ENCODE measurements at places on chromosomes 1 and 21.

DNA sequence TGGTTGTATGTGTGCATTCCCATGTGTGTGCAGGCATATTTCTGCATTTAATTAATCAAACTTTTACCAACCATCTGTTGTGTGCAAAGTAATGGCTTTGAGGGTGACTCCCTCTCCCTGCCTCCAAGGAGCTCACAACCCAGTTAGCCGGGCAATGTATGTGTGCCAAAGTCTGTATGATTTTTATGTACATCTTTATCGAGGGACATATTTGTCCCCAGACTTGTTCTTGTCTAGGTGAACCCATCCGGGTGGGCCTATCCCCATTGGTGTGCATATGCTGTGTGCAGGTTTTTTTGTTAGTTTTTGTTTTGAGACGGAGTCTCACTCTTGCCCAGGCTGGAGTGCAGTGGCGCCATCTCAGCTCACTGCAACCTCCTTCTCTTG, 1.8 kb downstream of the SYTL1 start:
- DNase-seq = no peak

DNA sequence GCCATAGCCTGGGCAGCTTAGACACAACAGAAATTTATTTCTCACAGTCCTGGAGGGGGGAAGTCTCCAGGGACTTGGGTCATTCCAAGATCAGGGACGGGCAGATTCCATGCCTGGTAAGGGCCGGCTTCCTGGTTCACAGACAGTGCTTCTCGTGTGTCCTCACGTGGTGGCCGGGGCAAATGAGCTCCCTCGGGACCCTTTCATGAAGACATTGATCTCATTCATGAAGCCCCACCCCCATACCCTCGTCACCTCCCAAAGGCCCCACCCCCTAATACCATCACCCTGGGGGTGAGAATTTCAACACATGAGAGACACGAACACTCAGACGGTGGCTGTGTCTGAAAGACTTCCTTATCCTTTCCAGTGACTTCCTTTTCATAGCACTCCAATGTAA, 51.5 kb downstream of the ACOT7 start:
- no peak for DNase-seq

DNA sequence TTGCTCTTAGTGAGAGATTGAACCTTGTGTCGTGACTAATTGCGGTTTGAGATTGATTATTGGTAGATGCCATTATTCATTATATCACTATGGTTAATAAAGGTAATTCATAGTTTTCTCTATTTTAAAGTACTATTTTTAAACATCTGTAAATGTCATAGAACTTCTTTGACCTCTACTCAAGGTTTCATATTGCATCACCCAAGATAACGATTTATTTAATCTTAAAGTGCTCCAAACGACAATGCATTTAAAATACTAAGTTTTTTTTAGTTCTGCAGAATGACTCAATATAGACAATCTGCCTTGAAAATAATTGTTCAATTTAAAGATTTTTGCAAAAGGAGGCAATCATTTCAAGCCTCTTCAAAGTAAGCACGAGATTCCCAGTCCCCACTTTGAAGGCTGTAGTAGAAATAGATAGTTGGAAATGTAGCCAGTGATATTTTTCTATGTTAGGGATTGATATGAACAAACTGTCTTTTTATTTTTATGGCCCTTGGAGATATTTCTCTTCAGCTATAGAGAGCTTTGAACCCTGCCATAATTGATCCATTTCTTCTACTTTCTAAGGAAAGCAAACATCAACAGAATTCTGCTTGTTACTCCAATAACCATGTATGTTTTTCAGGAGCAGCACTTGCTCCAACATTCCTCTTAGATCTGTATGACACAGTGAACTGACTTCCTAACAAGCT, 114.2 kb upstream of the PALMD start:
- no peak for DNase-seq

- no peak for DNase-seq
Measured at GRCh38 chr1:84940481-84940880, 47.5 kb upstream of the LPAR3 start.

DNA sequence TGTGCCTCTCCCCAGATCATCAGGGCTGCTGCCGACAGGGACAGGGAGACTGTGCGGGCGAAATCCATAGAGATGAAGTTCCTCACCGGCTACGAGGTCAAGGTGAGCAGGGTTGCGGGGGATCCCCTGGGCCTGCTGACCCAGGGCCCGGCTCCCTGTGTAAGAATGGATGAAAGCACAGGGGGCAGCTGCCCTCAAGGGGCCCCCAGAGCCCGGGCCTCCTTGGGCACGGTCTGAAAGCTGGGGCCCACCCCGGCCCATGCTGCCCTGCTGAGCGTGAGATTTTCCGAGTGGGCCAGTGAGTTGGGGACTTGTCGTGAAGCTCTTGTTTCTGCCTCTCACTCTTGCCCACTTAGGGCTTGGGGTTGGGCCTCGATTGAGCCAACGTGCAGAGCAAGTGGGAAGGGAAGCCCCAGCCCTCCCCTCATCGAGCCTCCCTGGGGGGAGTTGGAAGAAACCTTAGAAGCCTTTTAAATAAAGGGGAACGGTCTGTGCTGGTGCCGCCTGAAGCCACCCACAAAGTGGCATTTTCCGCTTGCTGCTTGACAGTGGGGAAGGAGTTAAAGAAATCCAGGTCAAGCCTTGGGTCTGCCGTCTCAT, 45.2 kb downstream of the COQ8A start:
- DNase-seq = no peak

DNA sequence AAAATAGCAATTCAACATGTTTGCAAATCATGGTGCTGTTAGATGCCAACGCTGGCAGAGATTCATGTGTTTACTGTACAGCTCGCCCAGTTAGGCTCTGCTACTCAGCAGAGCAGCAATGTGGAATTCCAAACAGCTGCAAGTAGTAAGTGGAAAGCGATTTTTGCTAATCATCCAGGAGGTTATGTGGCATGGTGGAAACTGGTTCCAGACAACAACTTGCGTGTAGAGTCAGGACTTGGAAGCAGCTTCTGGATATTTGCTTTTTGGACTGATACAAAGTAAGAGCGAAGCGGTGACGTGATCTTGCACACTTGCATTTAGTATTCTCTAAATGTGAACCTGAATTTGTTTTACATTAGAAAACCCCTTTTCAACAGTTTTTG, 27.1 kb upstream of the HHAT start:
- no peak for DNase-seq

DNA sequence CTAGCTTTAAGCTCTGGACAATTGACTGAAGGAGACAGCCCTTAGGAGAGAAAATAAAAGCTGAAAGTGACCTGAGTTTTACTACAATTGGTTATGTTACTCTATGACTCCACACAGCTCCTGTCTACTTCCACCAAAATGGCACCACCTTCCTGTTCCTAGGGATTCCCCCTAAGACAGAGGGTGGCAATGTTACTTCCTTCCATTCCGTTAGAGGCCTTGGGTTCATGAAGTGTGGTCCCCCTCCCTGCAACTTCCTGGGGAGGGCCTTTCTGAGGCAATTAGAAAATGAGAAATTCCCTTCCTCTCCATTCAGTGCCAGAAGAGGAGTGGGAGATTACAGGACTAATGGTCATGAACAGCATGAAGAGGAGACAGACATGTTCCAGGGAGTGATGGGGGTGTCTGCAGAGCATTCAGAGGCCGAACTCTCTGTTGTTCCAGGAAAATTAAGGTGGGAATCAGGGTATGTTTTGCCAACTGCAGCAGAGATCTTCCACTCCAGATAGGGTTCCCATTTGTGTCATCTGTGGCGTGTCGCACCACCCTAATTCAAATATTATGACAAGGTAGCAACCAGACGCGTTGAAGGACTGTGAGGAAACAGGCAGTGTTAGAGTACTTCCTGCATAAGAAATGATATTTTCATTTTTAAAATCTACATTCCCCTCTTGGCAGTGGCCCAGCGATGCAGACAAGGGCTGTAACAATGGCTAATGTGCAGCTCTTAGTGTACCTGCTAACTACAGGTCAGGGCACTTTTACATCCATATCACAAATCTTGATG, 53.1 kb upstream of the TRIM67 start:
- no peak for DNase-seq

GRCh38 chr1:88284666-88285366, 399.3 kb upstream of the PKN2 start:
- no peak for DNase-seq

- DNase-seq = peak; percentile 84
Measured at GRCh38 chr1:170010443-170010842, 64.1 kb downstream of the KIFAP3 start.

DNA sequence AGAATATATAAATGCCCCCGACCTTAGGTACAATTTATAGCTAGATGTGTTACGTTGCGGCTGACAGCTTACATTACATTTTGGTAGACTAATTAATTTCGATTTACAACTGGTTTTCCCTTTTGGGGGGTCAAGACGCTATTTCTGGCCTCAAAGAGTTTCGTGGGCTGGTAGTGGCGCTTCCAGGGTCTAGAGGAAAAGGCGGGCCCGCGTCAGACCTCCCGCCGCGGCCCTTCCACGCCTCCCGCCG, 391 bp downstream of the IFT25 start:
- no peak for DNase-seq

Measured in amniotic stem cell (primary cell).